ENCODE measurements at places on chromosomes 4 and X.
A peak's percentile ranks its signal among the peaks of the same experiment; 100 is the strongest.

DNA sequence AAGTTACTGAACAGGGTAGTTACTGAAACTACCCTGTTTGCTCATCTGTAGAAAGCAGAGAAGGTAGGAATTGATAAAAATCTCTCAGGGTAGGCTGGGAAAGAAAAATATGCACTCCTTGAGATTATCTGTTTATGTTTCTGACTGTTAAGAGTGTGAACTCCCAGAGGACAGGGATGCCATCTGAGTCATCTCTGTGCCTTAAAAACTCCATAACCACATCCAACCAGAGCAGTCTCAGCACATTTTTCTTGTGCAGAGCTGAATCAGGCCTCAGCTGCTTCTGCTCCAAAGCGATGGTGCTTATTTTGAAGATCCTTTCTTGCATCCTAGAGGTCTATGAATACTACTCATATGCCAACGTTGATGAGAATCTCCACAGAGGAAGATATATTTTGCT lies 9.9 kb downstream of the CENPVL3 start:
- DNase-seq, result no peak

DNA sequence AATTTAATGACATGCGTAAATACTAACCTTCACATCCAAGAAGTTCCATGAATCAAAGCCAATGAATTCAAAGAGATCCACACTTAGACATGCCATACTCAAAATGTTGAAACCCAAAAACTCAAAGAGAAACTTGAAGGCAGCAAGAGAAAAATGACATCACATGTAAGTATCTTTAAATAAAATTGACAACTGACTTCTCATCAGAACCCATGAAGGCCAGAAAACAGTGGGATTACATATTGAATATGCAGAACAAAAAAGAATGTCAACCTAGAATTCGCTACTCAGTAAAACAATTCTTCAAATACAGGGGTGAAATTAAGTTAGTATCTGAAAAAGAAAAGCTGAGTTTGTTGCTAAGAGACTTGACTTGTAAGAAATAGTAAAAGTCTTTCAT lies 953.9 kb upstream of the HS3ST1 start:
- no peak for DNase-seq

DNA sequence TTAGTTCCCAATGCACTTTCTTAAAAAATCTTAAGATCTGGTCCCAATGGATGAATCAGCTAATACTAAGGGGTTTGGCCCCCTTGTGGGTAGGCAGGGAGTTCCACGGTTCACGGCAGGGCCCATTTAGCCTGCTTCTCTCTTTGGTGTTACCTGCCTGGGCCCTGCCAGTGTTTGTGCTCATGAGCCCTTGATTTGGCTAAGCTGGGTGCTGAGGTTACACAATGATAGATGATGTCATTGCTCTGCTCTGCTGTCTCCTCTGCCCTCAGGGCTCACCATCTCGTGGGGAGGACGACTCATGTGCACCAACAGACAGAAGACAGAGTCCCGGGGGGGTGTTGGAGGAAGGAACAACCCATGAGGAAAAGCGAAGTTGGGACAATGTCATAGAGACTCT lies 24.4 kb downstream of the RTL5 start:
- no peak for DNase-seq

DNA sequence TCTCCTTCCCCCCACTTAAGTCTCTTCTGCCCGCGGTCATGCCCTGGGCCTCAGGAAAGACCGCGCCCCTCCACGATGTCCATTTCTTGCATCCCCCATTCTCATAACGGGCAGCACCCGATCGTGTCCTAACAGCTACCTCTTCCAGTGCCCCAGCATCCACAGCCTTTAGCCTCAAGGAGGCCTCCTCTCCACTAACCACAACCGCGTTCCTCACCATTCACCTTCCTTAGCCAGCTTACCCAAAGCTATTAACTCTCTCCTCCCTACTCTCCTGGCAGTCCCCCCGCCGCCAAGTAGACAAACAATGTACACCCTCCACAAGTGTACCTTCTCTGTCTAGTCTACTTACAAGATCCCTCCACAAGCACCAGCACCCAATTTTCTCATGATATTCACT lies 58.6 kb upstream of the PAGE5 start:
- no peak for DNase-seq

GRCh38 chr4:108313546-108314339 lies 145.0 kb upstream of the LEF1 start:
- no peak for DNase-seq

DNA sequence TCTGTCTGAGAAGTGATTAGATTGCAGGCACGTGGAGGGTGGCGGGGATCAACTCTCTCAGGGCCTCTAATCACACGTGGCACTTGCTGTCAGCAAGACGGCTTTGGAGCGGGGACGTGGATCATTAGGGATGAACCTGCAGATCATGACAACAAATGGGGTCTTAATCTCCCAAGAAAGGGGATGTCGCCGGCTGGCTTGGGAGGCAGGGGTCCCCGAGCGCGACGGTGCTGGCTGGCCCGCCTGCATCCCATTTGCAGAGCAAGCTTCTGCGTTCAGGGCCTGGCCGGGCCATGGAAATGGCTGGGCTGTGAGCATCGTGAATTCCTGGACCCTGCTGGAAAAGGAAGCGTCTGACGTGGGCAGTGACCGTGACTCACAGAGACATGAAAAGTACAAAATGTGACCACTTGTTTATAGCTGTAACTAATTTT lies 85.1 kb upstream of the SHOX start:
- no peak for DNase-seq

GRCh38 chr4:166941629-166942028 lies 292.7 kb downstream of the SPOCK3 start:
- DNase-seq, result peak; percentile 7

DNA sequence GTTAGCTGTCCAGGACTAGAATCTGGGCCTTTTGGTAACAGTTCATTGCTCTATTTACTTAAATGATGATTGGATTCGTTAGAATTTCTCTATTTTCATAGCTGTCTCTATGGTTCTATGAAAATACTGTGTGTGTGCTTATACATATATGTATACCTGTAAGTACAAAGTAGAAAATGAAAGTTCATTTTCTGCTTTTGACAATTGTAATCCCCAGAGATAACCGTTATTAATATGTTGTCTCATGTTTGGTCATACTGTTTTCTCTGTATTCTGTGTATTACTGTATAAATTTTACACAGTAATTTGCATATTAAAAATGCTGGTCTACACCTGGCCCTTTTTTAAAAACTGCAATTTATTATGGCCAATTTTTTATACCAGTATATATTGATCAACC lies 55.4 kb downstream of the CLCN3 start:
- DNase-seq, result no peak

DNA sequence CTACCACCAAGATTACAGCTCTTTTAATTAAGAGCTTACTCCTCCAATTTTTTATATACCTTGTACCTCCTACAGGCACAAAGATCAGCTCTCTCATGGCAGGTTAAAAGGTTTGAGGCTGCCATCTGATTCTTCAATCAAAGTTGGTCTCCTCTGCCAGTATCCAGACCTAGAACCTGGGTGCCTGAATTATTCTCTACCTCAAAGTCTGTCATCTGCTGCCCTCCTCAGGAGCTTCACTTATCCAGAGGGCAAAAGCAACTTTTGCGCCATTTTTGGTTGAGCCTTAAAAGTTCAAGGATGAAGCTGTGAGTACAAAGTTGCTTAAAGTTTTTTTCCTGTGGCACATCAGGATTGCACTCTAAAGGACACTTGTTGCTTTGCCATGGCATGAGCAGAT lies 343.7 kb upstream of the PPP1R2C start:
- DNase-seq, result no peak

DNA sequence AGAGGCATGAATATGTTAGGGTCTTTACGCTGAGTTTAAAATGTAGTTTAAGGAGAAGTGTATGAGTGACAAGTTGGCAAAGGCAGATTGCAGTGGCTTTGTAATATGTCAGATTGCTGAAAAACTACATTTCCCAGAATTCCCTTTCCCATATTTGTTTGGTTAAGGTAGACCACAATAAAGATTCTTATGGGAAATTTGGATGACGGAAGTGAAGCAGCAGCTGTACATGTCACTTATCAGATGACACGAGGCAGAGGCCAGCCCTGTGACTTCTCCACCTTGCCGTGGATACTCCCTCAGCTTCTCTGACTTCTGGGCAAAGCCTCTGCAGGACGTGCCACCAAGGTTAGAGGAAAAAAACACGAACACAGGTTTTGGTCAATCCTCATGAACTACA lies 229.7 kb upstream of the DKK2 start:
- no peak for DNase-seq

- DNase-seq, result no peak
Measured at GRCh38 chr4:172599554-172599953, 569.1 kb upstream of the GALNT7 start.

DNA sequence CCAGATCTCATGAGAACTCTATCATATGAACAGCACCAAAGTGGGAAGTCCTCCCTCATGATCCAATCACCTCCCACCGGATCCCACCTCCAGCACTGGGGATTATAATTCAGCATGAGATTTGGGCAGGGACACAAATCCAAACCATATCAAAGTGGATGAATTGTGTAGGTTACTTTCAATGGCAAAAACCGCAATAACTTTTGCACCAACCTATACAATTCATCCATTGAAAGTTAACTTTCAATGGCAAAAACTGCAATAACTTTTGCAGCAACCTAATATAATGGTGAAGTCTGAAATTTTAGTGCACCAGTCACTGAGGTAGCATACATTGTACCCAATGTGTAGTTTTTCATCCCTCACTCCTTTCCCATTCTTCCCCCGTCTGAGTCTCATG lies 16.6 kb downstream of the STK32B start:
- DNase-seq, result no peak

DNA sequence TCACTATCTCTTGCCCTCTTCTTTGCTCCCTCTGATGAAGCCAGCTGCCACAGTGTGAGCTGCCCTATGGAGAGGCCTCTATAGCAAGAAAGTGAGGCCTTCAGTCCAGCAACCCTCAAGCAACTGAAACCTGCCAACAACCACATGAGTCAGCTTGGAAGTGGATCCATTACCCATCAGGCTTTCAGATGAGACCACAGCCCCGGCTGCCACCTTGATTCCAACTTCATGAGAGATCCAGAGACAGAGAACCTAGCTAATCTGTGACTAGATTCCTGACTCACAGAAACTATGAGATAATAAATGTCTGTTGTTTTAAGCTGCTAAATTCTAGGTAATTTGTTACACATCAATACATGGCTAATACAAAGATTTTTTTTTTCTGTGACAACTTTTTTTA lies 20.4 kb upstream of the WAS start:
- no peak for DNase-seq
